H7 (cell line): ENCODE measurements at places on chromosomes 7 and 10. TPM values are rescaled to one million over a fixed set of nuclear protein-coding genes. Genes with fewer than 3 reads are reported as not detected.
A peak's percentile ranks its signal among the peaks of the same experiment; 100 is the strongest.

Gene TBRG4
- 234 and 238 TPM in 2 replicates for total RNA-seq

Gene GRID2IP
- 0.28 and 0.33 TPM in 2 replicates for total RNA-seq

Gene ADARB2
- total RNA-seq, result 1.5 and 2.8 TPM in 2 replicates

Gene ENO4
- total RNA-seq, result 0.94 and 1.9 TPM in 2 replicates

Gene FAM25C
- not detected in 2 replicates for total RNA-seq

Gene CALD1
- total RNA-seq, result 95.0 and 99.8 TPM in 2 replicates

Gene CFAP46
- total RNA-seq, result 0.59 and 0.70 TPM in 2 replicates

Gene RBM33
- 15.4 and 22.3 TPM in 2 replicates for total RNA-seq

Gene ZNF679
- total RNA-seq, result not detected in 2 replicates

GRCh38 chr7:96663871-96664445 lies 45.7 kb downstream of the SEM1 start:
- no peak for DNase-seq

GRCh38 chr7:7816084-7816483 lies 97.7 kb upstream of the RPA3 start:
- DNase-seq, result no peak

DNA sequence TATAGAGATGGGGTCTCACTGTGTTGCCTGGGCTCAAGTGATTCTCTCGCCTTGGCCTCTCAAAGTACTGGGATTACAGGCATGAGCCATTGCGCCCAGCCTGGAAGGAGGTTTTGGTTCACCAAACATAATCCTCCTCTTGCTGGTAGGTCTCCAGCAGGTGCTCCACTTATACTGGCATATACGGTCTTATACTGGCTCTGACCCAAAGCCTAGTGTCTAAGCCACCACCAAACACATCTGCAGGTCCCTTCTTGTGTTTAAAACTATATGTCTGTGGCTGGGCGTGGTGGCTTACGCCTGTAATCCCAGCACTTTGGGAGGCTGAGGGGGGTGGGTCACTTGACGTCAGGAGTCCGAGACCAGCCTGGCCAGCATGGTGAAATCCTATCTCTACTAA lies 5.4 kb downstream of the MBLAC1 start:
- no peak for DNase-seq

DNA sequence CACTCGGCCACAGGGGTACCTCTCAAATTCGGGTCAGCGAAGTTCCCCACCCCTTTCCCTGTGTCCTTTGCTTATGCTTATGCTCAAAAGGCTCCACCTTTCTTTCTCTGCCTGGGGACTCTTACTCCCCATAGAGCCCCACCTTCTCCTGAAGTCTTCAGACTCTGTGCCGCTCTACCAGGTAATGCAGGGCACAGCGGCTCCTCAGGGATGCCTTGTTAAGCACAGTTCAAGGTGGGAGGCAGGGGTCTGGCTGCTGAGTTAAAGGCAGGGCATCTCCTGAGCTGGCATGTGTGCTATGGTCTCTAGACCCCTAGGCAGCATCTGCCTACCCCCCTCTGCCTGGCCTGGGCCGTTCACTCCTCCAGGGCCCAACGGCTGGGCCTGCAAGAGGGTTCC lies 3.0 kb upstream of the CXCL12 start:
- DNase-seq, result no peak

- DNase-seq, result no peak
Observed at GRCh38 chr7:139640681-139641080, 117.2 kb downstream of the CLEC2L start.

DNA sequence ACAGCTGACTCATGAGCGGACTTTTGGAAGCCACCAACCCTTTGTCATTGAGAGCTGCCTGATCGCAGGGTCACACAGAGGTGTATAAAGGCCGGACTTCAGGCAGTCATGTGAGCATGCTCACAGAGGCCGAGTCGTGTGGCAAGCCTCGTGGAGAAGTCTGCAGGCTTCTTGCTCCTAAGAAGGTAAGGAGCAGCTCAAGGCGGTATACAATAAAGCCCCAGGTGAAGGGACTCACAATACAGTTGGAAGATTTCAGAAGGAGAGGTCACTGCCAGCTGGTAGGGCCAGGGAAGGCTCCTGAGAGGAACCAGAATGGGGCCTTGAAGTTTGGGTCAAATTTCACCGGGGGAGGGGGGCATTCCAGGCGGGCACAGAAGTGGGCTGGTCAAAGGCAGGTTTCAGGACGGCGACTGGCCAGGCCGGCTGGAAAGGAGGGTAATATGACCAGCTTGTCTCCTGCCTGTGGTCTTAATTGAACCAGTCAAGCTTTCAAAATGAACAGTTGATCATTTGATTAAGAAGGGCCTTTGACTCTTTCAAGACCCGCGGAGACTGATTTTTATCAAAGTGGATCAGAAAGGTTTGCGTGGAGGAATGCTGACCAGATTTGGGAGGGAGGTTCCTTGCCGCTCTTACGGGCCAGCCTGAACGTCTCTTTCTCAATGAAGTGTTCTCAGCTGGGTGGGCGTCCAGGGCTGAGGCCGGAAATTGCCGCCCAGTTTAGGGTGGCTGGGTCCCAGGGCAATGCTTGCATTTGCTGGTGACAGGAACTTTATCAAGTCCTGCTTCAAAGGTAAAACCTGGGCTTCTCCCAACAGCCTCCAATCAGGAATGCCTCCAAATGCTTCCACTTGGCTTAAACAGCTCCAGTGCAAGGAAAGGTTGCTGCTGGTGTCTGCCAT lies 178.6 kb downstream of the EMX2 start:
- DNase-seq, result peak; percentile 54

- DNase-seq, result no peak
Observed at GRCh38 chr10:24299578-24300260, 90.8 kb downstream of the KIAA1217 start.

- DNase-seq, result peak; percentile 26
Observed at GRCh38 chr10:57579926-57580325, 687.8 kb downstream of the IPMK start.

GRCh38 chr7:50393076-50393475 lies 57.1 kb downstream of the FIGNL1 start:
- DNase-seq, result no peak

GRCh38 chr10:29588629-29589421 lies 45.9 kb downstream of the SVIL start:
- no peak for DNase-seq

- no peak for DNase-seq
Observed at GRCh38 chr7:33961948-33962347, 56.6 kb downstream of the BMPER start.

- no peak for DNase-seq
Observed at GRCh38 chr7:137934176-137934826, 67.6 kb downstream of the CREB3L2 start.

- no peak for DNase-seq
Observed at GRCh38 chr7:23928418-23928775, 218.4 kb downstream of the STK31 start.
